ENCODE measurements at places on chromosomes 6 and 20. TPM values are rescaled to one million over a fixed set of nuclear protein-coding genes. Genes with fewer than 3 reads are reported as not detected.

DNA sequence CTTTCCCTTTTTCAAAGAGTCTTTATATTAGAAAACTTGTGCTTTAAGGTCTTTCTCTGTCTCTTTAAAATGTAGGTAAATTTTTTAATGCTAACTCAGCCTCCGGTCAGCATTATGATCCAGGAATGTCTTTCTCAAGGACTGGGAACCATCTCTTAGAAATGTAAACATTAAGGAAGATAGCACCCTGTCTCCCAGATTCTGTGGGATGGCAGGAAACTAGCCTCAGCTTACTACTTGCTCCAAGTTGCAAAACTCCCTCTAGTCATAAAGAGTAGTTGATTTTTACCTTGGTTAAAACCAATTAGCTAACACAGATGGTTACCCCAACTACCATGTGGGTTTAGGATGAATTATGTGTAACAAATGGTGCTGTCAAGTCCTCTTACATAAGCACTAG is 4.7 kb upstream of the TAAR1 start:
- H3K27me3 ChIP-seq = peaks cover 18% of the 10 kb centered on the region
- no peak for DNase-seq
- no peak overlapping the region for H3K27ac ChIP-seq
- H3K36me3 ChIP-seq = no peaks in the 10 kb centered on the region
- H3K4me3 ChIP-seq = no peak overlapping the region

Gene KCNK16
- total RNA-seq = not detected

DNA sequence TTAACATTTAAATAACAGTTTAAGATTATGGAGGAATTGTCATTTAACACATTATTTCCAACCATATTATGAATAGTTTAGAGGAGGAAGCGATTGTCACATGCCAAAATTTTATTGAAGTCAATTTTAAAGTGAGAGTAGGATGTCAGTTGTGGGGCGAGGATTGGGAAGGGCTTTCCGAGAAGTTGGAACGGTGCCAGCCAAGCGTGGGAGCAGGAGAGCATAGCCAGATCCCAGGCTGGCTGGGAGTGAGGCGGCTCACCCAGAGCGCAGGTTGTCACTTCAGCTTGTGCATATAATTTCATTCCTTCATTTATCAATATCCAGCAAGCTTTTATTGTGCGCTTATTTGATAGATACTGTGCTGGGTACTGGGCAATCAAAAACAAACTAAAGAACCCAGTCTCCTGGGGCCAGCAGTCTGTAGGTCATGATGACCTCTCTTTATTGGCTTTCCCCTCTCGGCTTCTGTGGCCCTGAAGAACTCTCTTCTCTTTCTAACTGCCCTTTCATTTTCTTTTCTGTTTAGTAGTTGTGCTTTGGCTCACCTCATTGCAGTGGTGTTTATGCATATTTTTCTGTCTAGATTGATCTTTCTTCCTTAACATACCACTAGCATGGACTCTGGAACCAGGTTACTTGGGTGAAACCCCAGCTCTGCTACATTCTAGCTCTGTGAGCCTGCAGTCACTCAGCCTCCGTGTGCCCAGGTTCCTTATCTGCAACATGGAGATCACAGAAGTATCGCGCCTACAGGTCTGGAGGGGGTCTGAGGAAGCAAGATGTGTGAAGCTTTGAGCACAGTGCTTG is 6.4 kb downstream of the CEP43 start:
- no peaks in the 10 kb centered on the region for H3K27me3 ChIP-seq
- DNase-seq = no peak
- no peak overlapping the region for H3K27ac ChIP-seq
- H3K4me1 ChIP-seq = peaks cover 16% of the 10 kb centered on the region
- peaks cover 24% of the 10 kb centered on the region for H3K36me3 ChIP-seq
- H3K4me3 ChIP-seq = no peak overlapping the region

DNA sequence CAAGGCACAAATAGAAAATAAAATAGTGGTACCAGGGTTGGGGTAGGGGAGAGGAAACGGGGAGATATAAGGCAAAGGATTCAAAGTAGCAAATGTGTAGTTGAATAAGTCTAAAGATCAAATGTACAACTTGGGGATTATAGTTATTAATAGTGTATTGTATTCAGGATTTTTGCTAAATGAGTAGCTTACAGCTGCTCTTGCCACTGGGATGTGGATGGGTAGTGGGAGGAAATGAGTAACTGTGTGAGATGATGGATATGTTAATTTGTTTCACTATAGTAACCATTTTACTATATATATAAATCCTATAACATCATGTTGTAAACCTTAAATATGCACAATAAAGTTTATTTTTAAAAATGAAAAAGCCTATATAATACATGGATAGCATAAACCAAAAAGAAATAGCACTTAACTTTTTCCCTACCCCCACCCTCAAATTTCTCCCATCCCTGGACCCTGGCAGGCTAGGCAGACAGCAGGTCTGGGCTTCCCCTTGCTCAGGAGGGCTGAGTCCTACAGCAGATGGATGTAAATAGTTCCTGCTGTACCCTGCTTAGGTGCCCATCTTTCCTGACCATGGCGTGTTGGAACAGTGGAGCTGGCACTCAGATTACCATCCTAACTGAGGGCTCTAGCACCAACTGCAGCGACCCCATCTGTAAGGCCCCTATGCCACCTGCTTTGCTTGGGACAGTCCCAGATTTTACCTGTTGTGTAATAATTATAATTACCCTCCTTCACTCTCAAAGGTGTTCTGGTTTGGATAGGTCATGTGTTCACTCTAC is 28.6 kb upstream of the PBOV1 start:
- H3K4me1 ChIP-seq = no peaks in the 10 kb centered on the region
- H3K36me3 ChIP-seq = no peaks in the 10 kb centered on the region
- H3K27ac ChIP-seq = no peak overlapping the region
- no peak overlapping the region for H3K4me3 ChIP-seq
- no peak for DNase-seq

Gene SIGLEC1
- not detected for total RNA-seq

GRCh38 chr6:15077006-15077405 is 168.9 kb upstream of the JARID2 start:
- no peak overlapping the region for H3K27ac ChIP-seq
- H3K4me3 ChIP-seq = no peak overlapping the region
- H3K4me1 ChIP-seq = peaks cover 11% of the 10 kb centered on the region
- H3K27me3 ChIP-seq = peaks cover 5% of the 10 kb centered on the region
- DNase-seq = peak; percentile 4
- no peaks in the 10 kb centered on the region for H3K36me3 ChIP-seq

DNA sequence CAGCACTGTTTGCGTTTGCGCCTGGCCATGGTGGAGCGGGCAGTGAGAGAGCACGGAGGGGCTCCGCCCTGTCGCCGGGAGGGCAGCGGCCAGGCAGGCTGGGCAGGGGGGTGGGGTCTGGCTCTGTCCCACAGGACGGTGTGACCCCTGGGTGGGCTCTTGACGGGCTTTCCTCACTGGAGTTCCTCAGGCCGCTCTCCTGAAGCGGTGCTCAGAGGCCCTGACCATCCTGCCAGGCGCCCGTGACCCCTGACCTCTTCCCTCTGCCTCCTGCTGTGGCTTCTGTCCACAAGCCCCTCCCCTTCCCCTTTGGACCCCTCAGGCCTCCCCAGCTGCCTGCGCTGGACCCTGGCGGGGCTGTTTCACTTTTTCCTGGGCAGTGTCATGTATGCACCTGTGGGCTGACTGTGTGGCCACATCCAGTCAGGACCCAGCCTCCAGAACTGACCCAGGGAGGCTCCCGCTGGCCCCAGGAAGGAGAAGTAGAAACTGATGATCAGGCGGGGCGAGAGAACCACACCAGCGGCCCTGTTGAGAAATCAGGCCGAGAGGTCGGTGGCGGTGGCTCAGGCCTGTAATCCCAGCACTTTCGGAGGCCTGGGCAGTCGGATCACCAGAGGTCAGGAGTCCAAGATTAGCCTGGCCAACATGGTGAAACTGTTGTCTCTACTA is 1.2 kb downstream of the OGFR start:
- peaks cover 21% of the 10 kb centered on the region for H3K4me1 ChIP-seq
- no peak for DNase-seq
- no peaks in the 10 kb centered on the region for H3K27me3 ChIP-seq
- peaks cover 5% of the 10 kb centered on the region for H3K36me3 ChIP-seq
- H3K4me3 ChIP-seq = peak overlapping the region; percentile 88
- peak overlapping the region; percentile 77 for H3K27ac ChIP-seq

GRCh38 chr20:43691928-43692524 is 25.1 kb downstream of the MYBL2 start:
- no peak overlapping the region for H3K4me3 ChIP-seq
- no peak overlapping the region for H3K27ac ChIP-seq
- H3K4me1 ChIP-seq = no peaks in the 10 kb centered on the region
- H3K27me3 ChIP-seq = no peaks in the 10 kb centered on the region
- DNase-seq = peak; percentile 25

Gene PAX1
- total RNA-seq = not detected

DNA sequence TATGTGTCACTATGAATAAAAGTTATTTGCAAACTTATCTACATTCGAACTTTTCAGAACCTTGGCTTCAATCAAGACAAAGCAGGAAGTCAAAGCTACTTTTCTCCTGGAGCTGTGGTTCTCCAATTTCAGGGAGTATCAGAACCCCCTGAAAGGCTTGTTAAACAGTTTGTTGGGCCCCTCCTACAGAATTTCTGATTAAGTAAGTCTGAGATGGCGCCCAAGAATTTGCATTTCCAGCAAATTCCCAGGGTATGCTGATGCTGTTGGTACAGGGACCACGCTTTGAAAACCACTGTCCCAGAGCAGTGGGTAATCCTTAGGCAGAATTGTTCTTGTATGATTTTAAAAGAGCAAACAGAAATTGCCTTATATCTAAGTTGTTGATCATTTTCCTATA is 189.9 kb upstream of the KCNG1 start:
- H3K36me3 ChIP-seq = peaks cover 5% of the 10 kb centered on the region
- peaks cover 51% of the 10 kb centered on the region for H3K27me3 ChIP-seq
- no peaks in the 10 kb centered on the region for H3K4me1 ChIP-seq
- DNase-seq = no peak
- H3K4me3 ChIP-seq = no peak overlapping the region

- H3K4me3 ChIP-seq = no peak overlapping the region
- no peak for DNase-seq
- H3K27me3 ChIP-seq = no peaks in the 10 kb centered on the region
- peaks cover 66% of the 10 kb centered on the region for H3K36me3 ChIP-seq
Observed at GRCh38 chr6:144439016-144439415, 153.9 kb downstream of the UTRN start.

- H3K27ac ChIP-seq = peak overlapping the region; percentile 62
- peaks cover 4% of the 10 kb centered on the region for H3K36me3 ChIP-seq
- H3K4me3 ChIP-seq = peak overlapping the region; percentile 91
Observed at GRCh38 chr6:33455051-33455450, 675 bp downstream of the ZBTB9 start.

Gene SLC16A10
- total RNA-seq = not detected

Gene CLDN20
- not detected for total RNA-seq

- no peak overlapping the region for H3K4me3 ChIP-seq
- no peaks in the 10 kb centered on the region for H3K27me3 ChIP-seq
- DNase-seq = no peak
- no peak overlapping the region for H3K27ac ChIP-seq
- no peaks in the 10 kb centered on the region for H3K36me3 ChIP-seq
- H3K4me1 ChIP-seq = no peaks in the 10 kb centered on the region
Observed at GRCh38 chr6:124482071-124482491, 480.2 kb upstream of the RNF217 start.

- no peak overlapping the region for H3K27ac ChIP-seq
- no peaks in the 10 kb centered on the region for H3K27me3 ChIP-seq
- peaks cover 15% of the 10 kb centered on the region for H3K4me1 ChIP-seq
- H3K36me3 ChIP-seq = peaks cover 8% of the 10 kb centered on the region
Observed at GRCh38 chr6:139647016-139647415, 272.6 kb upstream of the CITED2 start.

GRCh38 chr20:2299301-2299700 is 3.5 kb downstream of the TGM3 start:
- H3K27me3 ChIP-seq = peaks cover 6% of the 10 kb centered on the region
- no peak overlapping the region for H3K4me3 ChIP-seq
- H3K4me1 ChIP-seq = peaks cover 34% of the 10 kb centered on the region
- H3K36me3 ChIP-seq = no peaks in the 10 kb centered on the region
- no peak for DNase-seq

DNA sequence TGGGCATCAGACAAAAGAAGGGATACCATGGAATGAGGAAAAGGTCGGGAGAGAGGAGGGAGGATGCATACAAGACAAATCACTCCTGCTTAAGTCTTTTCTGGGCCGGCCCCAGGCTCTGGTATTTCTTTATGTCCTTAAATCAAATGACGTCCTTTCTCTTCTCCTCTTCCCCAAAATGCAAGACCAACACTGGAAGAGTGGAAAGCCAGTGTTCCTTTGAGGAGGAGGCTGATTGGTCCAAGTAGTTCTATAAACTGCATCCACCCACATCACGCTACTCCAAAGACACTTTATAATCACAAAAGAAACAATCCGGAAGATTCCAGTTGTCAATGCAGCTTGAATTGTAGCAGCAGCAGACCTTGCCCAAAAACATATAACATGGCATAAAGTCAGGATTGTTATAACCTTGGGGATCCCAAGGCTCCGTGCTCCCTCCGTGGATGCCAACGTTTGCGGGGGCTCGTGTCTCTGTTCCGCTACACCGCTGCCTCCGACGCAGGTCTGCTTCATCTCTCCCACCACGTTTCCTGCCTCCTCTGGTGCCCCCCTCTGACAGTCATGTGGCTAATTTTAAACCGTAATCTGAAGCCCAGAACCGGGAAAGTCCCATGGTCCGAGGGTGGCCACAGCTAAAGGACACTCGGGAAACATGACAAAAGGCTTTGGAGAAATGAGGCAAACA is 47.1 kb downstream of the MCUR1 start:
- H3K36me3 ChIP-seq = no peaks in the 10 kb centered on the region
- peaks cover 34% of the 10 kb centered on the region for H3K4me1 ChIP-seq
- H3K27ac ChIP-seq = peak overlapping the region; percentile 77
- H3K27me3 ChIP-seq = no peaks in the 10 kb centered on the region
- H3K4me3 ChIP-seq = peak overlapping the region; percentile 80
- DNase-seq = peak; percentile 36

Gene PBOV1
- not detected for total RNA-seq

GRCh38 chr6:5115168-5115567 is 30.0 kb downstream of the PPP1R3G start:
- H3K4me3 ChIP-seq = no peak overlapping the region
- DNase-seq = no peak
- no peaks in the 10 kb centered on the region for H3K27me3 ChIP-seq
- H3K36me3 ChIP-seq = peaks cover 10% of the 10 kb centered on the region

Gene SERPINB1
- 21.1 TPM for total RNA-seq

DNA sequence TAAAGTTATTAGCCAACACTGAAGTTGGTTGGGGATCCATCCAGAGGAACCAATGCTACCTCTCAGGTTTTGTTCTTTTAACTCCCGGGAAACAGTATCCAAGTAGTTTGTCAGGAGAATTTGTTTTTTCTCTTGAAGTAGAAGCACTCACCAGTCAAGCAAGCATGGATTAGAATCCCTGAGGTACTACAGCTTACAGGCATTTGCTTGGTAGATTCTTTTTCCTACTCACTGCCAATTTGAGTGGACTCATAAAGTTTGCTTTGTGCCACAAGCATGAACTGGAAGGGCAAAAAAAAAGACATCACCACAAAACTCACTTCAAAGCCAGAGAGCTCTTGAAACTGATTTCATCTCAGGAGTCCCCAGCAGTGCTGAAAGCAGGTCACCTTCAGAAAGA is 167.4 kb downstream of the MBOAT1 start:
- H3K36me3 ChIP-seq = no peaks in the 10 kb centered on the region
- no peak overlapping the region for H3K27ac ChIP-seq
- H3K4me3 ChIP-seq = no peak overlapping the region
- H3K27me3 ChIP-seq = no peaks in the 10 kb centered on the region
- DNase-seq = no peak

GRCh38 chr20:44785768-44786167 is 24.6 kb downstream of the RIMS4 start:
- DNase-seq = peak; percentile 12
- H3K27ac ChIP-seq = no peak overlapping the region
- H3K36me3 ChIP-seq = no peaks in the 10 kb centered on the region
- no peaks in the 10 kb centered on the region for H3K4me1 ChIP-seq
- H3K4me3 ChIP-seq = no peak overlapping the region

Gene CTCFL
- total RNA-seq = not detected

Measured in HFFc6 (cell line).